ENCODE measurements at places on chromosomes 7 and 10.

DNA sequence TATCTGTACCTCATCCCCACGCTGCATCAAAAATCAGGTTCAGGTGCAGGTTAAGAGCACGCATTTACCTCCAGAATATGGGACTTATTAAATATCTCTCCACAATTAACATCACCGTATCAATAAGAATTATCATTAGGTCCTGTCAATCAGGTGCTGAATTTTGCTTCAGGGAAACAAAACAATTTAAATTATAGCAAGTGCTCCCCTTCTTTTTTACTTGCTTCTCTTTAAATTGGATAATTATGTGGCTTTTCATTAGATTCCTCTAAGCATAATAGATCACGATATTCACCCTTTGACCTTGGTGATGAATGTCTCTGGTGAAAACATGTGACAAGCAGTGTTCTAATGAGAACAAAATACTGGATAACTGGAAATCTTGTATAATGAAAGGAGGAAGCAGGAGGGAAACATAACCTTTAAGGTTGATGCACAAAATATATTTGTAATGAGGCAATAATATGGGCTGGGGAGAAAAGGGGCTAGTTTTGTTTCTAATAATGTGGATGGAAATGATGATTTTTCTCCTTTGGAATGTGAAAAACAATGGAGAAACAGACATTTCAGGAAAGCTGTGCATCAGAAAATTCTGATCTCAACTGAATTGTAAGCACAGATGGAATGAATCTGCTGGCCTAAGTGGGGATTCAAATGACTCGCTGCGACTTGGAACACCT, 166.9 kb downstream of the SNX10 start:
- no peak for ATAC-seq

DNA sequence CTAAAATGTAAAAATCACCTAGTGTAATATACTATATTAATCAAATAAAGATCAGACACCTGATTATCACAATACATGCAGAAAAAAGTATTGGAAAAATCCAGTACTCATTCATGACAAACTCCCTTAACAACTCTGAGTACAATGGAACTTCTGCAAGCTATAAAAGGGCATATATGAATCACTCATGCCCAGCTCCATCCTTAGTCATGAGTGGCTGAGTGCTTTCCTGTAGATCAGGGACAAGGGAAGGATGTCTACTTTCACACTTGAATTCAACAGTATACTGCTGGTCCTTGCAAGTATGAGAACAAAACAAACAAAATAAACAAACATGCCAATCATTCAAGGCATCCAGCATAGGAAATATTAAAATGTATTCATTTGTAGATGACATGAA, 116.5 kb downstream of the ADARB2 start:
- ATAC-seq: no peak

GRCh38 chr10:12681252-12681651, 320.3 kb downstream of the CCDC3 start:
- no peak for ATAC-seq

- no peak for ATAC-seq
Observed at GRCh38 chr7:28378574-28379149, 33.7 kb upstream of the CREB5 start.

DNA sequence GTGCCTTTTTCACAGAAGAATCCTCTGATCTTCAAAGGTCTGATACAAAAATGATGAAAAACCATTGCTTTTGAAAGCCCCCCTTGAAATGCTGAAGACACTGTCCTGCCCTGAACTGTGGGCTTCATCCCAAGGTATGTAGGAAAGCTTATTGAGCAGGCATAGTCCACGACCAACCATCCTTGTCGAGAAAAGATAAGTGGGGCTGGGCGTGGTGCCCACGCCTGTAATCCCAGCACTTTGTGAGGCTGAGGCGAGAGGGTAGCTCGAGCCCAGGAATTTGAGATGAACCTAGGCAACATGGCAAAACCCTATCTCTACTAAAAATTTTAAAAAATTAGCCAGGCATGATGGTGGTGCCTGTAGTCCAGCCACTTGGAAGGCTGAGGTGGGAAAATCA, 25.6 kb downstream of the TACR2 start:
- no peak for ATAC-seq

DNA sequence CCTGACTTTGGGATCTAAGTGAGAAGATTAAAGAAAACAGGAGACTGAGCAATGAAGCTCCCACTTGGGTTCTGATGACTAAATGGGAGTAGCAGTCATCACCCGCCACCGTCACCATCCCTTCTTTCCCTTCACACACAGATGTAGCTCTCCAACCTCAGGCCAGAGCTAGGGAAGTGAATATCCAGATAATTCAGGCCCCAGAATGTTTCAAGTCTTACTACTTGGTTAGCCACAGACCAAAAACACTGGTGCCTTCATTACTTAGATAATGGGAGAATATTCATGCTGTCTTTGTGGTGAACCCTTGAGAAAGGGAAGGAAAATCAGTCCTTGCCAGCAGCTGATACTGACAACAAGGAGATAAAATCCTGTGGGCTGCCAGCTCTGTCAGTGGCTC, 100.7 kb downstream of the OSBPL3 start:
- no peak for ATAC-seq

GRCh38 chr10:99799613-99800012, 17.2 kb downstream of the ABCC2 start:
- no peak for ATAC-seq

DNA sequence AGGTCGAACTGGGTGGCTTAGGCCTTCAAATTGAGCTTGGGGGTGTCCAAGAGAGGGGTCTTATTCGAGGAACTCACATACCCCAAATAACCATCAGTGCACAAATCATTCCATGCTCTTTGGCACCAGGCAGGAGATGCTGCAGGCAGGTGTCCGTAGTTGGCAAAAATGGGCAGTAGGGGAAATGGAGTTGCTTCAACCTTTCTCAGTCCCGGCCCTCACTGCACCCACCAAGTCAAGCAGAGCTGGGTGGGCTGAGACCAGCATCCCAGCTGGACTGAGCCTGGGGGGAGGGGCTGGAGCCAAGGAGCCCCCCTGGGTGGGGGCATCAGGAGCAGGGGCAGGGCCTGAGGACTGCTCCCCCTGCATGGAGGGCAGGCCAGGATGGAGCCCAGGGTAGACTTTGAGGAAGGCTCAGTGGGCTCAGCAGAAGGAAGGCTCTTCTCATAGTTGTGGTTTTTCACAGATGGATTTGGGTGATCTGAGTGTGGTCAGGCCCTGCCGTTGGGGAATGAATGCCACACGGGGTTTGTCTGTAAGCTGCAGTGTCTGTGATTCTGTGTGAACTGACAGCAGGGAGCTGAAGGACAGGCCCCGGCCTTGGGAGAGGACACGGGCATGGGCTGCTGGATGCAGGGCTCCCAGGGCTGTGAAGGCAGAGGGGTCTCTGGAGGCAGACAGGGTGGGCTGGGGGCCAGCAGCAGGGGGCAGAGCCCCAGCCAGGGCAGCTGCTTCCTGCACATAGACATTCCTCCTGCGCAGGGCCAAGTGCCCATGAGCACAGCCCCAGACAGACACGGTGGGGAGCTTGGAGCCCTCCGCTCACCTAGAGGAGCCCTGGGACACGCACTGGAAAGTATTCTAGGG, 144.5 kb downstream of the ADCY1 start:
- ATAC-seq: no peak

- ATAC-seq: no peak
Observed at GRCh38 chr10:88953662-88954061, 1.1 kb upstream of the ACTA2 start.

DNA sequence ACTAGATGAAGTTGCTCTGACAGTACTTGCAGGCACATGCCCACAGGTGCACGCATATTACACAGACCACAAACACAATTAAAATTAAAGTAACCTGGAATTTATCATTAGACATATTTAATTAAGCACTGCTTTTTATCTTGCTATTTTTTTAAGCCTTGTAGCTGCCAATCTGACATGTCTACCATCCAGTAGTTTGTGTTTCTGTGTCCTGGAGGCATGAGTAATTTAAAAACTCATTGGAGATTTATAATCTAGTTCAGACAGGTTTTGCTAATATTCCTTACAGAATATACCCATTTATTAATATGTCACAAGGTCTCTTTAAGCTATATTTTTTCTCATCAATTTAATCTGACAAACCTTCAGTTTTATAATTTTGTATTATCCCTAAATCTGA, 445.0 kb upstream of the KLF6 start:
- no peak for ATAC-seq

DNA sequence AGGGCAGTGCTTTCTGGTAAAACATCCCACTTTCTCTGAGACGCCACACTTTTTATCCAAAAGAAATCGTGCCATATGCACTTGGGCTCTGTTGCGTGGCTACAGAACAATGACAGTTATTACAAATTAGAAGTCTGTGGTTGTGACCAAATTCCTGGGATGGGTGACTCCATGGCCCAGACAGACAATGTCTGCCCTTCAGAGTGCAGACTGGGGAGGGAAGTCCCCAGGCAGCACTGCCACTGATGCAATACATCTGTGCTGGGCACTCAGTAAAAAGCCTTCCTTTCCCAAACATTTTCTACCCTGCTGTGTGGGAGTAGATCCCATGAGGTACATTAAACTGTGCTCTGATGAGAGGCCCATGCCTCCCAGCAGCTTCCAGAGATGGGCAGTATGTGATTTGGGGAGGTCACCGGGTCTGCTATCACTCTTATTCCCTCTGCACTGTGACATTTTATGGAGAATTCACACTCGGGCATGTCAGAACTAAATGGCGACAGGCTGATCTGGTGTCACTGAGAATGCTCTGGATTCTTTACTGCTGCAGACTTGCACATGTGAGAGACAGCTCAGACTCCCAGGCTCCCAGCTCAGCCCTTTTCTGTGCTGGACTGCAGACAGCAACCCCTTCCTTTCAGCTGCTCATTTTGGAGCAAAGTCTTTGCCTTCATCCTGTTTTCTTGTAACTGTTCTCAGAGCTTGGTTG, 243.5 kb upstream of the ZNF32 start:
- peak; percentile 28 for ATAC-seq

- ATAC-seq: no peak
Observed at GRCh38 chr7:18855796-18856195, 261.6 kb downstream of the TWIST1 start.

DNA sequence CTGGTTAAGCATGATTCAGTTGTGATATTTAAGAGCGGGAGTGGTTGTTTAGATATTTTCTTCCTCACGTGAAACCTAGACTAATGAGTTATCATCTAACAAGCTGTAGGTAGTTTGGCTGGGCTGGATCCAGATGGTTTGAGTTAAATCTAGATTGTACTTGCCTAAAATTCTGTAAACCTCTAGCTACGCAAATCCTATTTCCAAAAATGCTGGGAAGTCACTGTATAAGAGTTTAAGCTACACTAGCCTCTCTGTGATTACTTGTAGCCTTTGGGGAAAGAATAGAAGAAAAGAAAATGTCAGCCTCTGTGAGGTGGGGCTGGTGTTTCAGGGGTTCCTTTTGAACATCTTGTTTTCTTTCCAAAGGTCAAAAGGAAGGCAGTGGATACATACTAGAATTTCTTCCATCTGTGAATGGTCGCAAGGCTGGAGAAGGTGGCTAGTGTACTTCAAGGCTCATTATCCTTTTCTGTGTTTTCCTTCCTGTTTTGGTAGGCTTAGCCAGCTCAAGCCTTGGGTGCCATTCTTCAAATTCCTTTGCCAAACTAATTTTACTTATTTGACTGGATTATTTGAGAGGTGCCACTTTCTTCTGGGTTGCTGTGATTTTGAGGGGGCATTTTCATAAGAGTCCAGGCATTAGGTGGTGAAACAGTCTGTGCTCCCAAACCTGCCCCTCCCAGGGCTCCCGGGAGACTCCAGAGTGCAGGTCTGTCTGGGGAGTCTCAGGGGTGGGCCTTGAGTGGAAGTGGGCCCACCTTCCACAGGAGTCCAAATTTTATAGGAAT, 5.2 kb upstream of the EN2 start:
- no peak for ATAC-seq

- peak; percentile 78 for ATAC-seq
Observed at GRCh38 chr7:129665013-129665401, 53.5 kb downstream of the NRF1 start.

DNA sequence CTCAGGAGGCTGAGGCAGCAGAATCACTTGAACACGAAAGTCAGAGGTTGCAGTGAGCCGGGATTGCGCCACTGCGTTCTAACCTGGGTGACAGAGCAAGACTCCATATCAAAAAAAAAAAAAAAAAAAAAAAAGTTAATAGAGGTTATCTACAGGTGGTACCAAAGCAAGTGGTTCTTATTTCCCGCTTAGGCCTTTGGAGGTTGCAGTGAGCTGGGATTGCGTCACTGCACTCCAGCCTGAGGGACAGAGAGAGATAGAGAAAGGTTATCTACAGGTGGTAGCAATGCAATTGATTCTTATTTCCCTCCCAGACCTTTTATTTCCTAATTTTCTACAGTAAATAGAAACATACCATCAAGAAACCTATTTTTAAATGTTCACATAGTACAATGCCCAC, 98.2 kb downstream of the DLG5 start:
- ATAC-seq: no peak

GRCh38 chr7:106657085-106657991, 3.6 kb downstream of the CCDC71L start:
- no peak for ATAC-seq

GRCh38 chr10:5484205-5484604, 15.2 kb downstream of the CALML5 start:
- no peak for ATAC-seq

GRCh38 chr10:69866246-69866687, 64.6 kb downstream of the COL13A1 start:
- ATAC-seq: no peak

DNA sequence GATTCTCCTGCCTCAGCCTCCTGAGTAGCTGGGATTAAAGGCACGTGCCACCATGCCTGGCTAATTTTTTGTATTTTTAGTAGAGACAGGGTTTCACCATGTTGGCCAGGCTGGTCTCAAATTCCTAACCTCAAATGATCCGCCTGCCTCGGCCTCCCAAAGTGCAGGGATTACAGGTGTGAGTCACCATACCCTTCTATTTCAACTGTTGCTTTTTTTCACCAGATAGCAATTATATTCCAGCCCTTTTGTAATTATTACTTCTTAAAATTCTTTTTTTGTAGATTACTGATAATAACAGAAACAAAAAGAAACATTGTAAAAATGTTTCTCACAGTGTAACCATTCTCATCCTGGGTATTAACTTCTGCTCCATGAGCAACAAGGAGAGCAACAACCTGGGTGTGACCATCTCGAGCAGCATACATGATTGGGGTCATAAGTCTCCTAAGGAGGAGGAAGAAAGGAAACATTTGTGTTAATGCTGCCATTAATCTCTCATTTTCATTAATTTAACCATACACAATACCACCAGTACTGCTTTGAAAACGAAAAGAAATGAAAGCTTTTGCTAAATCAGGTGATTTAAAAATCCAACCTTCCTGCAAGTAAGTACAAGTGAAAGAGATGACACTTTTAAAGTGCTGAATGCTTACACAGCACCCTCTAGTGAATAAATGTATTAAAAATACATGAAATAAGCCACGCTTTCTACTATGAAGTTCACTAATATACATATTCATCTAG, 41.8 kb downstream of the ASZ1 start:
- ATAC-seq: no peak

DNA sequence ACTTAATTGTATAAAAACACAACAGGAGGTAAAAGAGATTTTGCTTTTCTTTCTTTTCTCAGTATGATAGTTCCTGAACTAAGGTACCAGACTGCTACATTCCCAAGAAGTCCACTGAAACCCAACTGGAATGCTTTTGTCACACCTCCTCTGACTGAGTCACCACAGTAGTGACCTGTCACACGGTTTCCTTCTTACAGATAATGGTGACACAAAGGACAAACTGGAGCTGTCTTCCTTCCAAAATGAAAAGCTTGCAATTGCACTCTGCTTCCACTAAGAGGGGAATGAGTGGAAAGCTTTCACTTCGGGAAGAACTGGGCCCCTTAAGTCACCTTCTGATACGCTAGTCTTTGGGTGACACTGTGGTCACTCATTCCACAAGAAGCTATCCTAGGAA, 122.2 kb downstream of the KMT2E start:
- no peak for ATAC-seq
